H9 (cell line): ENCODE measurements at places on chromosomes 3 and 15. TPM values are rescaled to one million over a fixed set of nuclear protein-coding genes. Genes with fewer than 3 reads are reported as not detected.

The RHCG gene
- total RNA-seq, result 0.28 and 0.31 TPM in 2 replicates

DNA sequence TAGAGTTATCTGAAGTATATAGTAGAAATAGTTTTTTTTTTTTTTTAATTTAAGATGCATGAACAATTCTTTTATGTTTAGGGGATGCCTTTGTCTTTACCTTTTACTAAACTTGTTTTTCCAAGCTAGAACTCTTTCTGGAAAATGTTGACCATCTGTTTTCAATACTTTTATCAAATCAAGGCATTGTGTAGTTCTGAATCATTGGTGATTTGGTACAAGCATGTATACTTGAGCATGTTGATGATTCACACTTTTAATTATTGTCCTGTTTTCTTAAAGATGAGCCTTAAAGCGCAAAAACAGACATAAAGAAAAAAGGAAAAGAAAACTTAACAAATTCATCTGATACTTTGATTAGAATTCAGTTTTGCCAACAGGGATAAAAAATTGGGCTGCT, 28.3 kb downstream of the PDCD6IP start:
- peaks cover 15% of the 10 kb centered on the region for H3K36me3 ChIP-seq
- H3K27ac ChIP-seq, result no peak overlapping the region
- no peaks in the 10 kb centered on the region; the same call in 1 of the 2 replicates for H3K4me1 ChIP-seq
- no peak overlapping the region for H3K4me3 ChIP-seq
- no peaks in the 10 kb centered on the region for H3K27me3 ChIP-seq

- H3K27me3 ChIP-seq, result no peaks in the 10 kb centered on the region
- H3K27ac ChIP-seq, result no peak overlapping the region
- no peak for DNase-seq
- no peaks in the 10 kb centered on the region; the same call in 2 of the 3 replicates for H3K36me3 ChIP-seq
- H3K4me3 ChIP-seq, result no peak overlapping the region
Observed at GRCh38 chr3:4351164-4351855, 48.1 kb downstream of the SETMAR start.

GRCh38 chr3:192833177-192833890, 84.3 kb downstream of the MB21D2 start:
- peaks cover 5% of the 10 kb centered on the region for H3K36me3 ChIP-seq
- DNase-seq, result no peak
- no peak overlapping the region for H3K4me3 ChIP-seq
- no peak overlapping the region for H3K27ac ChIP-seq
- H3K27me3 ChIP-seq, result no peaks in the 10 kb centered on the region

The SNX22 gene
- total RNA-seq, result 4.4 and 4.8 TPM in 2 replicates

The LINGO1 gene
- total RNA-seq, result 41.6 and 42.6 TPM in 2 replicates

- H3K4me1 ChIP-seq, result no peaks in the 10 kb centered on the region
- no peak overlapping the region for H3K4me3 ChIP-seq
- no peak overlapping the region for H3K27ac ChIP-seq
- H3K36me3 ChIP-seq, result no peaks in the 10 kb centered on the region
Observed at GRCh38 chr3:43187836-43188479, 82.1 kb upstream of the POMGNT2 start.

DNA sequence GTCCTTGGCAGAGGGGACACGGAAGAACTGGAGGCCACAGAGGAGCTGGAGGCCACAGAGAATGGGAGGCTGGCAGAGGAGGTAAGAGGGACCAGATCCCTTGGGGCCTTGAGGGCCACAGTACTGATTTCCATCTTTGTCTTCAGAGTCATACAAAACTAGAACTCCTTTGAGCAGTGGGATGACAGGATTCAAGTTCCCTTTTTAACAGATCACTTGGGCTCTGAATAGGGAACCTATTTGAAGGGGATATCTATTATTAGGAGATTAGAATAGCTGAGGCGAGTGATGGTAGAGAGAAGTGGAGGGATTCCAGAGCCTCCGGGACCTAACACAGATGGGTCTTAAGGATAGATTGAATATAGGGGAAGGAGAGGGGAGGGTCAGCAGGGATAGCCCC, 55.7 kb downstream of the OXNAD1 start:
- no peak for DNase-seq
- no peak overlapping the region for H3K4me3 ChIP-seq
- H3K27ac ChIP-seq, result no peak overlapping the region

The KY gene
- total RNA-seq, result not detected in 2 replicates

GRCh38 chr15:72230197-72231065, 559 bp downstream of the PKM start:
- H3K4me3 ChIP-seq, result peak overlapping the region; percentile 99
- peaks cover 14% of the 10 kb centered on the region; the same call in 2 of the 3 replicates for H3K36me3 ChIP-seq
- peaks cover 13% of the 10 kb centered on the region; the same call in 1 of the 2 replicates for H3K4me1 ChIP-seq
- H3K27me3 ChIP-seq, result no peaks in the 10 kb centered on the region

The GRAMD1C gene
- total RNA-seq, result 1.8 TPM in 2 replicates

DNA sequence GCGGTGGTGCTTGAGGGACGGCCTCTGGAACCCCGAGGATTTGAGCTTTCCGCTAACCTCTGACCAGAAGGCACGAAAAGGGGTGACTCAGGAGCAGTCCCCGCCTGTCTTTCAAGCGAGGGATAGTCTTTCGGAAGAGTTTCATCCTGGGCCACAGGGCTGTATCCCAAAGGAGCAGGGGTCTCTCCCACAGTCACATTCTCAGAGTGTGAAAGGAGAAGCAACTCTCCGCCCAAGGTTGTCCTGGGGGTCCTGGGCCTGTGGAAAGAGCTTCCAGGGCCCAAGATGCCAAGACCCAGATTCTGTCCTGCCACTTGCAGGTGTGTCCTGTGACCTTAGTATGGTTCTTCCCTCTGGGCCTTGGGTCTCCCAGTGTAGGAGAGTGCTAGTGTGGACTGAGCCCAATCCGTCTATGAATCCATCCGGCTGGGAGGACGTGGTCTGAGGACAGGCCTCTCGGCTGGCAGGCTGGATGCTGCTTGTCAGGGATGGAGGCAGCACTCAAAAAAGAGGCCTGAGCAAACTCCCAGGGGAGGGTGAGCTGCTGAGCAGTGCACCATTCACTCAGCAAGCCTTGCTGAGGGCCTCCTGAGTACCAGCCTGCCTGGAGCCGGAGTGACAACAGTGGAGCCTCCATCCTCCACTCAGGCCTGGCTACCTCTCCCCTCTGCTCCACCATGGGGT, 1.6 kb upstream of the DUSP7 start:
- DNase-seq, result no peak
- H3K4me1 ChIP-seq, result peaks cover 5% of the 10 kb centered on the region; the same call in 1 of the 2 replicates
- H3K36me3 ChIP-seq, result peaks cover 1% of the 10 kb centered on the region; the same call in 1 of the 3 replicates
- H3K4me3 ChIP-seq, result peak overlapping the region; percentile 48
- no peak overlapping the region for H3K27ac ChIP-seq
- H3K27me3 ChIP-seq, result no peaks in the 10 kb centered on the region; the same call in 1 of the 2 replicates

- H3K4me3 ChIP-seq, result peak overlapping the region; percentile 93
- H3K36me3 ChIP-seq, result peaks cover 44% of the 10 kb centered on the region
- H3K27ac ChIP-seq, result peak overlapping the region; percentile 77
- H3K4me1 ChIP-seq, result no peaks in the 10 kb centered on the region
- no peak for DNase-seq
- H3K27me3 ChIP-seq, result no peaks in the 10 kb centered on the region
Observed at GRCh38 chr15:50353251-50353974, 1.6 kb downstream of the GABPB1 start.
